ENCODE measurements at places on chromosomes 1 and 21.
A peak's percentile ranks its signal among the peaks of the same experiment; 100 is the strongest.

DNA sequence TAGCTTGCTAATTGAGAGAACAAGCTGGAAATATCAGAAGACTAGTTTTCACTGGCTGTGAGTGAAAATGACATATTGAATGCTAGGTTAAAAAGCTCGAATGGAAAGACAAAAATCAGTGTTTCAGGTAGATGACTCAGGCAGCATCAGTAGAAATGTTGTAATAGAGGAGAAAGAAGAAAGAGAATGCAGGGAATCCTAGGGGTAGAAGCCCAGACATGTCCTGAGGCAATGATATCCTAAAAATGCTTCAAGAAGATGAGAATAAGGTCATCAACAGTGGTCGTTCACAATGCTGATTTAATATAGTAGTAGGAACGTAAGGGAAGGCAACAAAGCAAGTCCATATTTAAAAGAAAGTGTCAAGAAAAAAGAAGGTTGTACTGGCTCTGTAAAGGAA, 96.7 kb upstream of the HP1BP3 start:
- no peak for DNase-seq

DNA sequence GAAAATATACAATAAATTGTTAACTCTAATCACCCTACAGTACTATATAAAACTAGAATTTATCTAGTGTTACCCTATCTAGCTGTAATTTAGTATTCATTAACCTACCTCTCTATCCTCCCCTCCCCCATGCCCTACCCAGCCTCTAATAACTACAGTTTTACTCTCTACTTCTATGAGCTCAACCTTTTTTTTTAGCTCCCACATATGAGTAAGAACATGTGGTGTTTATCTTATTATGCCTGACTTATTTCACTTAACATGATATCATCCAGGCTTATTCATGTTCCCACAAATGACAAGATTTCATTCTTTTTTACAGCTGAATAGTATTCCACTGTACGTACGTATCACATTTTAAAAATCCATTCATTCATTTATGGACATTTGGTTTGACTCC, 46.0 kb upstream of the WARS2 start:
- DNase-seq = no peak

DNA sequence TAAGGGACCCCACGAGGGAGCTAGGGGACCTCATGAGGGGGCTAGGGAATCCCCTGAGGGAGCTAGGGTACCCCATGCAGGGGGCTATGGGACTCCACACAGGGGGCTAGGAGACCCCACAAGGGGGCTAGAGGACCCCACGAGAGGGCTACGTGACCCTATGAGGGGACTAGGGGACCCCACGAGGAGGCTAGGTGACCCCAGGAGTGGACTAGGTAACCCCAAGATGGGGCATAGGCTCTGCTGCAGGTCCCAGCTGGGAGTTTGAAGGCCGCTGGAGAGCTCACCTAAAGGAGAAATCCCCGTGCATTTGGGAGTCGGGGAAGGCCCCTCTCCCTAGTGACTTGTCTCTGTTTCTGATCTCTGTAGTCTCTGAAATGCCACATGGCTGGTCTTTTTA, 50.0 kb upstream of the DMRTB1 start:
- no peak for DNase-seq

- no peak for DNase-seq
These were observed 43.5 kb downstream of the LPAR3 start for GRCh38 chr1:84849357-84849975.

- DNase-seq = no peak
These were observed 25.6 kb upstream of the PRDM2 start for GRCh38 chr1:13674377-13674776.

- no peak for DNase-seq
These were observed 4.0 kb upstream of the SLC35A3 start for GRCh38 chr1:99965646-99966375.

DNA sequence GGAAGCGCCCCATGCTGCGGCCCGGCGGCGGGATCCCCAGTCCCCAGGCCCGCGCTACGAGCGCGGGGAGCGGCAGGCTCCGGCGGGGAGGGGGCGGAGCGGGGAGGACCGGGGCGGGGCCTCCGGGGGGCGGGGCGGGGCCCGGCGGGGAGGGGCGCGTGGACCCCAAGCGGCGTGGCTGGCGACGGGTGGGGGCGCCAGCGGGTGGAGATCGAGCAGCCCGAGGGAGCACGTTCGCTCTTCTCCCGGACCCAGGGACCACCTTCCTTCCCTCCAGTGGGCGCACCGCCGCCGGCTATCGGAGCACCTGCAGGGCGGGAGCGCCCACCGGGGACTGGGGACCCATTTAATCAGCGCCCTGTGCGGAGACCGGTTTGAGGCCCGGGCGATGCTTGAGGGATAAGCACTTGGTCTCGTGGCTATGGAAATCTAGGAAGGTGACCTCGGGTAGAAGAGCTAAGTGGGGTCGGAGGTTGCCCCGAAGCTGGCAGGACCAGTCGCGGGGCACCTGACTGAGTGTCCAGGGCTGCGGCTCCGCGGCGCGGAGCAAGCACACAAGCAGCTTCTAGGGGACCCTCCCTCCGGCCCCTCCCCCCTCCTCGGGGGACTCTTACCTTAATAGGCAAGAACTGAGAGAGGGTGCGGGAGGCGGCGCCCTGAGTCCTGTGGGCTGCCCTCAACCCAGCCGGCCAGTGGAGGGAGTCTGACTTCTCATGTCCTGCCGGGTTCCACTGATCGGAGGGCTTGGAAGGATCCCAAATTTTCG, at the start of gene TSPAN2:
TSPAN2 (minus strand) TSS at position 84 of the 766 bp plus-strand sequence; CDS start at position 13, 71 bp downstream.
- DNase-seq = peak; percentile 18

DNA sequence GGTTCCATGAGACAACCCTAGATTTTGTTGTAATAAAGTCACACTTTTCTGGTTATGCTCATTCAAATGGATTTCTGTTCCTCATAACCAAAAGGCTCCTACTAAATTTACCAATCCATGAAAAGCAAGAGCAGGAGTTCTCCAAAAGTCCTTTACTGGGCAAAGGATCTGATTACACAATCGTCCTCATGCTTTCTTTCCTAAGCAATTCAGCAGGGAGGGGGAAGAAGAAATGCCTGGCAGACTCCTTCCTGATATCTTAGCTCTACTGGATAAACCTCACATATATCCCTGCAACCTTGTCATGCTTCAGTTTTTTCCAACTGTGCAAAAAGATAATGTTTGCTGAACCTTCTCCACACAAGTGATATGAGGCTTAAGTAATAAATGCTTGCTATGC, 67.6 kb upstream of the GUCA2B start:
- DNase-seq = no peak

DNA sequence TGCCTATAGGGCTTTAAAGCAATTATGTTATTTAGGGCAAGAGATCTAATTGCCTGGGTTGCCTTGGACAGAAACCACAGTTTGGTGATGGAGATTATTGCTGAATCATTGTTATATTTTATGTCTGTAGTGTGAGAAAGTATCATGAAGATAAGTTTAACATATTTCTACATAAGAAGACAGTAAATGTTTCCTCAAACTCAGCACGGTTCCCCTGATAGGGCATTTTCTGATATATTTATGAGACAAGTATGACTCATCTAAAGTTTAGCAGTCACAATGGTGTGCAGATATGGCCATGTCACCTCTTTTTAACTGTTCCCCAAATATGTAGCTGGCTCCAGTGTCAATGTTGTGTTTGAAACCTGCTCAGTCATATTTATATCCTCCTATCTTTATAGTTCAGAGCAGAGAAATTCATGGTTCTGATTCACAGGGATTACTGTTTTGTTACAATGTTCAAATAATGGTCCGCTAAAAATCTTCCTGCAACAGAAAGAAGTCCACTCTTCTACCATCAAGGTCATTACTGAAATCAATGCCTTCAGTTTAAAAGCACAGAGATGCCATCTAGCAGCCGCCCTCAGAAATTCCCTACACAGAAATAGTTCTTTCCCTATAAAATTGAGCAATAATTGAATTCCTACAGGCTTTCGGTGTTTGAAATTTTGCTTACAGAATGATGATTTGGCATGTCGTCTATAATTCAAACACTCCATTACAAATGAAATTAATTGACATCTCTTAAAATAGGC, 3.7 kb downstream of the OLFM3 start:
- DNase-seq = no peak

DNA sequence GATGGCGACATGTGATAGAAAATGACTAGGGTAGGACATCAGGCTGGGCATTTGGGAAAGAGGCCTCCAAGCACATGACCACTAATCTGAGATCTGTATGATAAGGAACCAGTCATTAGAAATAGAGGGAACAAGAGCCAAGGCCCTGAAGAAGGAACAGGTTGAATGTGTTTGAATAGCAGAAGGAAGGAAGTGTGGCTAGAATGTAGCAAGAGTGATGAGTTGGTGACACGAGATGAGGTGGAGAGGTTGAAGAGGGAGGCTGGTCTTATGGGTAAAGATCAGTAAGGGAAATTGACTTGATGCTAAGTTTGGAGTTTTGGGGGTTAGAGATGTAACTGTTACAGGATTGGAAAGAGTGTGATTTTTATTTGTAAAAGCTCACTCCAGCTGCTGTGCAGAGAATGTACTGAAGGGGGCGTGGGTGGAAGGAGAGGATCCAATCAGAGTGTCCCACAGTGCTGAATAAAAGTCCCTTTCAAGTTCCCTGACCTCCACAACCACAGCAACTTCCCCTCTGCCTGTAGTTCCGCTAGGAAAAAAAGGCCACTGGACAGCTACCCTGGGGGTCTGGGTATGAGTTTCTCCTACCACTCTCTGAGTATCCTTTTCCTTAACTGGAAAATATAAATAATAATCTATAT, 295.0 kb downstream of the OMA1 start:
- no peak for DNase-seq

DNA sequence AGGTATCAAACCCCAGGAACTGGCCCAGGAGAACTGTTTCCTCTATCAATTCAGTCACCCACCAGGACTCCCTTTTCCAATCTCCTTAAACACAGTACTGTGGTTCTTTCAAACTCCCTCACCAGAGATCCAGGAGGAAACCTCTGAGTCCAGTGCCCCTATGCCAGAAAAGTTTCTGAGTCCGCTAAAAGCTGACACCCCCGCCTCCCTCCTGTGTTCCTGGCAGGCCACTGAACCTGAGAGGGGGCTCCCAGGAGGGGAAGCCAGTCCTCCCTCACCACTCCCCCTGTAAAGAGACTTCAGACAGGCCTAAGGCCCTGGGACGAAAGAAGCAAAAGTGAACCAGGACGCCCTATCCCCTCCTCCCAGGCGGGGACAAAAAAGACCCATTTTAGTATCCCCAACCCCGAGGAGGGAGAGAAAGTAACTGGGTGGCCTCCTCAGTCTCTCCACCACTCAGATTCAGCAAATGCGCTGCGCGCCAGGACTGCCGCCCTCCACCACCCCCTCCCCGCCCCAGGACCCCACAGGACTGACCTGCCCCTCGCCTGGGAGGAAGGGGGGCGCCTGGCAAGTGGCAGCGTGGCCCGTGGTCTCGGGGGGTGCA, 624 bp downstream of the SLC41A1 start:
- DNase-seq = no peak

- DNase-seq = no peak
These were observed 55.6 kb downstream of the L1TD1 start for GRCh38 chr1:62250126-62250726.

DNA sequence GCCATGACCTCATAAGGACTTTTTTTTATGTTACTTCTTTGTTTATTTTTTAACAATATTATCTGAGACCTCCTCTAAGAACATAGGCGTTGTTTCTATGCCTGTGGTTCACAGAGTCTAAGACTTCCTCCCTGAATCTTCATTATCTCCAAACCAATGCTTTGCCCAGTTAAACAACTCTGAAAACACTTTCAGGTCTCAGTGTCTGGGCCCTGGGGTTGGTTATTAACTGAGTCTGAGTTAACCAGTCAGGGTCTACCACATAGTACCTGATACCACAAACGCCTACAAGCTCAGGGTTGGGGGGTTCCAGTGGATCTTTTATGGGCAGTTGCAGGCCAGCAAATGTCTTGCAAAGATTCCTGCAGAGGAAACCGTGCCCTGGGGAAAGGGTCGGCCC, 138.2 kb downstream of the AJAP1 start:
- no peak for DNase-seq

DNA sequence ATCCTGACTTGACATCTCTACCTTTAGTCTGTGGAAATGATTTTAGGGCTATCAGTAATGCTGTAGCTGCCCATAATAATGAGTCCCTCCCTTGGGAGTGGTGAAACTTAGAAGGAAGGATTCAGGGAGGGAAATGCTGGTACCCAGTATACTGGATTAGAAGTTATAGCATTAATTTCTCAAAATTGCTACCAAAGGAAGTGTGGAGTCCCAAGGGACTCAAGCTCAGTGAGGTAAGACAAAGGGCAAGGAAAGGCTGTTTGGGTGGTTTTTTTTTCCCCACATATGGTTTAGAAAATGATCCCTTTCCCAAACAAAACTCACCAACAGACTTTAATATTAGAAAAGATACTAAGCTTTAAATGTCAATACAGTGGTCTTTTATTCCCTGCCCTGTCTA, 99.9 kb downstream of the CD247 start:
- DNase-seq = no peak

GRCh38 chr1:87928623-87929022, 599.9 kb downstream of the LMO4 start:
- no peak for DNase-seq

GRCh38 chr1:184002071-184002470, 35.5 kb downstream of the COLGALT2 start:
- DNase-seq = no peak

- no peak for DNase-seq
These were observed 6.8 kb upstream of the BCAS2 start for GRCh38 chr1:114588196-114588689.

- DNase-seq = no peak
These were observed 29.2 kb downstream of the INKA2 start for GRCh38 chr1:111709986-111710385.

DNA sequence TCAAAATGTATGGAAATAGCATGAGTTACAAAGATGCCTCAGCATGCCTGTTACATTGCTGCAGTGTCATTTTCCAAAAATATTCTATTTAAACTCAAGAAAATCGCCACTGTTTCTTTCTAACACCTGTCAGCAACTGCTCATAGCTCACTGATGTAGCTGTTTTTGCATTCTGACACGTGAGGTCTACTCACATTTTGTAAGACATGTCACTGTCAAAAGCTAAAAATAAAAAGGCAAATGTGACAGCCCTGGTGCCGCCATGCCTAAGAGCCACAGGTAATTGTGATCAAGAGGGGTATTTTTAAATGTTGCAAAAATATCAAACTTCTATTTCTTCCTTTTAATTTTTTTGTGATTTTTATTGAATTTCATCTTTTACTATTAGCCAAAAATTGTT, 556.2 kb upstream of the TMPRSS15 start:
- no peak for DNase-seq

- DNase-seq = no peak
These were observed 33.0 kb upstream of the HSD17B7 start for GRCh38 chr1:162757476-162757875.

DNA sequence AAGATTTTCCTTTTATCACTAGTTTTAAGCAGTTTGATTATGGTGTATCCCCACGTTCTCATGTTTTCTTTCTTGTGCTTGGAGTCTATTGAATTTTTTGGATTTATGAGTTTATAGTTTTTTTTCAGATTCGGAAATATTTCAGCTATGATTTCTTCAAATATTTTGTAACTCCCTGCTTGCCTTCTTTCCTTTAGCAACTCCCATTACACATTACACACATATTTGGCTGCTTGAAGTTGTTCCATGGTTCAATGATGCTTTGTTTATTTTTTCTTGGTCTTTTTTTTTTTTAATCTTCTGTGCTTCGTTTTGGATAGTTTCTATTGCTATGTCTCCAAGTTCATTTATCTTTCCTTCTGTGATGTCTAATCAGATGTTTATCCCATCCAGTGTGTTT, 48.5 kb upstream of the WARS2 start:
- DNase-seq = no peak

- DNase-seq = no peak
These were observed 43.3 kb upstream of the LPAR3 start for GRCh38 chr1:84936116-84936810.

- DNase-seq = no peak
These were observed 10.6 kb downstream of the ITPKB start for GRCh38 chr1:226728448-226728847.

- no peak for DNase-seq
These were observed 25.3 kb upstream of the SDC3 start for GRCh38 chr1:30933874-30934252.

Measured in stimulated activated CD4-positive, alpha-beta T cell treated with anti-CD3 and anti-CD28 coated beads, Interleukin-1b, Interleukin-23, amount 100 ng/mL, for 1 hour (primary cell).